ENCODE measurements at places on chromosomes 5 and 9.

DNA sequence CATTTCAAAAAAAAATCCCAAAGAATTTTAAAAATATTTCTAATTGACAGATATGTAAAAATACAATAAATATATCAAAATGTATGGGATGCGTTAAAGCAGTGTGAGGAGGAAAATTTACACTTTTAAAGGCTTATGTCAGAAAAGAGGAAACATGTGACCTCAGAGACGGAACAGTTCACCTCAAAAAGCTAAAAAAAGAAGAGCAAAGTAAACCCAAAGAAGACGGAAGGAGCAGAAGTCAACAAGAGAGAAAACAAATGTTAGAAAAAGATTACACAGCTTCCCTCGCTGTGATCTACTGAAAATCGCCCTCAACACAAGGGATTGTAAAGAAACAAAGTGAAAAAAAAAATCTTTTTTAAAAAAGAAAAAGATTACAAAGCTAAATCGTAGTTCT, 186.9 kb downstream of the AUH start:
- DNase-seq, result no peak

GRCh38 chr5:50501491-50502228, 60.6 kb upstream of the EMB start:
- no peak for DNase-seq

DNA sequence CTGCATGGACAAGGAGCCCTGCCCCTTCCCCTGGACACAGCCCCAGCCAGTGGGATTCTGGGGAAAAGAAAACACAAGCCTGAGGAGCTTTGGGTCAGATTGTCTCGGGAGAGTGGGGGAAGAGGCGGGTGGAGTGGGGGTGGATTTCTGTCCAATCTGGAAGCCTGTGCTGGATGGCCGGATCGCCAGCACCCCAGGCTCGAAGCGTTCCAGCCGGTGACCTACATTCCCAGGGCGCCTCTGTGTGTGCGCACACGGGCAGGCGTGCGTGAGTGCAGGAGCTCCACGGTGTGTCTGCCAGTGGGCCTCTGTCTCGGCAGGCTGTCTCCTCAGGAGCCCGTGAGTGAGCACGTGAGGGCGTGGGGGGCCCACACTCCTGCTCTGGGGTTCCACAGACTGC, 74.3 kb upstream of the DAB2IP start:
- no peak for DNase-seq

- no peak for DNase-seq
Measured at GRCh38 chr9:82252116-82252515, 263.5 kb downstream of the SPATA31D1 start.

- no peak for DNase-seq
Measured at GRCh38 chr9:112411626-112412027, 31.7 kb downstream of the HSDL2 start.

GRCh38 chr9:124828489-124829333, 24.5 kb upstream of the WDR38 start:
- no peak for DNase-seq

DNA sequence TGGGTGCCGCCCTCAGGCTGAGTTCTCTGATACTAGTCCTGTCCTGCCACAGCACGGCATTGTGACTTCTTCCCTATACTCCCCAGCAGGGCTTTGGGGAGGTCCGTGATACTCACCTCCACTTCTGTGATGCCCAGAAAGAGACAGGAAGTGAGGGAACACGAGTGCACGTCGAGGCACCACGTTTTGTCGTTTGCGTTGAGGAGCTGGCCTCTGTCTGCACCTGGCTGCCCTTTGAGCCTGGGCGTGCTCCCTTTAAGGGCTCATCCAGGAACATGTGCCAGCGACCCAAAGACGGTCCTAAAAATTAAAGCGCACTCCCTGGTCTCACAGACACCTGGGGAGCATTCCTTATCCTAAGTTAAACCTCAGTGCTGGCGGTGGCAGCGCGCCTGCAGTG, 8.7 kb upstream of the IRX4 start:
- DNase-seq, result no peak

GRCh38 chr9:92499701-92500100, 17.4 kb upstream of the ASPN start:
- DNase-seq, result no peak

- DNase-seq, result no peak
Measured at GRCh38 chr5:11110128-11110527, 349.1 kb upstream of the DAP start.

GRCh38 chr5:125928663-125929062, 494.5 kb upstream of the GRAMD2B start:
- DNase-seq, result no peak

- no peak for DNase-seq
Measured at GRCh38 chr5:142784401-142784955, 14.3 kb downstream of the ARHGAP26 start.

DNA sequence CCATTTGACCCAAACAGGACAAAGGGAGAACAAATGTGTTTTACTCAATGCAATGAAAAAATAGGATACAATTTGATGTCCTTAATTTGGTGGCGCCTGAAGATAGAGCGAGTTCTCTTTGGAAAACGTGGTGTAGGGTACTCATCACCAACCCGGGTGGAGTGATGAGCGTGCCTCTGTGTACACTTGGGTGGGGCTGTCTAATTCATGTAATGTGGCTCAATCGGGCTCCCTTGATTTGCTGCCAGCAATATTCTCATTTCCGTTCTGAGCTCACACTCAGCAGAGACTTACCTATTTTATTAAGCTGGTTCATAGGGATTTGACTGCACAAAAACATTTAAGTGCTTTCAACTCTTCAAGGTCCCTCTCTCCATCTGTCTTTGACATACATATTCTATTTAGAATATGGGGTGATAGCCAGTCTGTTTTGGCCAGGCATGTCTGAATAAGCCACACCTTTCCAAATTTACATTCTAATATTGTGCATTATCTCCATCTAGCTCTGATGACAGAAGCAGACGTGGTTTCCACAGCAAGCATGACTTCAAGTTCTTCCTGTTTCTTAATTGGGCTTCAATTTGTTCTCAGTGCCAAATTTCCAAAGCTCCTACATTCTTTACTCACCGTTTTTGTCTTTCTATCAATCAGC, 162.5 kb downstream of the IRX2 start:
- no peak for DNase-seq

DNA sequence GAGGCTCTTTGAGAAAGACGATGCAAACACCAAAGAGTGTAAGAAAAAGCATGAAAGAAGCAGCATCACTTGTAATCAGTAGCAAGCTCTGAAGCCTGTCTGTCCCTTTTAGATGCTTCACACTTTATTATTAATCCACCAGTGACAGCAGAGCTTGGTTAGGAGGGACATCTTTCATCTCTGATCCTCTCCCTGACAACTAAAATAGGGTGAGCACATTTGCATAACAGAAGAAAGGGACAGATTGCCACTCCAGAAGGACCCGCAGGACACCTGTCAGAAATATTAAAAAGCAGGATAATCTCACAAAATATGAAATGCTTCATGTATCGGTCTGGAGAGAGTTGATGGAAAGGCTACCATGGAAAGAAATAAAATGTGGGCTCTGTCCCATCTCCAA, 71.4 kb upstream of the MAP1B start:
- DNase-seq, result no peak

- DNase-seq, result no peak
Measured at GRCh38 chr5:9140711-9141110, 405.2 kb downstream of the SEMA5A start.

DNA sequence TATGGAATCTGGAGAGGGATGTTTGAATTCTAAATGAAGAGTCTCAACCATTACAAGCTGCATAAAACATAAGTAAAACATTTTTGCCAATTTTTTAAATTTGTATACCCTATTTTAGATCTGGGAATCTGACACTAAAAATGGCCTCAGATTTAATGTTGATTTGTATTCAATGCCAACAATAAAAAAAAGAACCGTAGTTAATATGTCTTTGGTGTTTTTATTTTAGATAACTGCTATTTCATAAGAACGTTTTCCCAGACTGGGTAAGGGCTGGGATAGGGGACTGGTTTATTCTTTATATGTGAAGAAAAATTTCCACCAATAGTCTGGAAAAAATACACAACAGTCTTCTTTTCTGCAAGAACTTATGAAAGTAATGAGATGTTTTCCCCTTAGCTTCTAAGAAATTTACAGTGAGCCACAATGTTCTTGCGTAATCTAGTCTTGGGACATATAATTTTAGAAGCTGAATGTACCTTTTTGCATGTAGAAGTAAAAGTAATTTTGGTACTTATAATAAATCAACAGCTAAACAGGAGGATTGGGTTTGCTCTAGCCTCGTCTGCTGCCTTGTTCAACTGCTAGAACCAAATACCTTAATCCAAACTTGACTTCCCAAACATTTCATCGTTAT, 244.6 kb upstream of the EFNA5 start:
- no peak for DNase-seq

DNA sequence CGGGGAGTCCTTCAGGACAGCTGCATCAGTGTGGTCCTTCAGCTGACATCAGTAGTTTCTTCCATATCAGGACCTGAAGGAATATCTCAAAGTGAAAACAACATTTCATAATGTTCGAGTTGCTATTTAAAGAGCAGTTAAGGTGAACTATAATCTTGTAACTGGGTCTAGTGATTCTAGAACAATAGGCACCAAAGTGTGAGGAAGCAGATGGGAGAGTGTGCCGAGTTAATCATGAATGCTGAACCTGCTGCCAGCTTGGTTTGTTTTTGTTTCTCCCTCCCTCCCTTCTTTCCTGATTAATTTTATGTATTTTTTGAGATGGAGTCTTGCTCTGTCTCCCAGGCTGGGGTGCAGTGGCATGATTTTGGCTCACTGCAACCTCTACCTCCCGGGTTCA, 3.6 kb upstream of the PTGR1 start:
- no peak for DNase-seq

DNA sequence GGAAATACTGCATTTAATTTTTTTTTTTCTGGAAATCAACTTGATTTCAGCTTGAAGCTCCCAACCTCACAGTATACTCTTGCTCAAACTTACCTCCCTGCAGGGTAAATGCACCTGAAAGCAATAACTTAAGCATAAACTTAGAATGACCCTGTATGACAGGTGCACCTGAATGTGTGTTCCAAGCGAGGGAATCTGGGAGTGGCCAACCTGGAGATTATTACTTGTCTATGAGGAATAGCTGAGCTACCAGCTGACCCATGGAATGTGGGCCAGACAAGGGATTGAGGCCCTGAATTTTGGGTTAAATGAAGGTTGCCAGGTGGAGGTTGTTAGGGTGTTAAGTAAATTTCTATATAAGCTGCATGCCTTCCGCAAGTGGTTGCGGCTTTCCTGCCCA, 140.6 kb downstream of the OSTF1 start:
- no peak for DNase-seq

GRCh38 chr5:139919308-139919707, 123.7 kb downstream of the PSD2 start:
- no peak for DNase-seq

- DNase-seq, result no peak
Measured at GRCh38 chr5:173733831-173734501, 117.5 kb upstream of the BOD1 start.

GRCh38 chr5:151093476-151093889, 12.6 kb upstream of the TNIP1 start:
- DNase-seq, result no peak

DNA sequence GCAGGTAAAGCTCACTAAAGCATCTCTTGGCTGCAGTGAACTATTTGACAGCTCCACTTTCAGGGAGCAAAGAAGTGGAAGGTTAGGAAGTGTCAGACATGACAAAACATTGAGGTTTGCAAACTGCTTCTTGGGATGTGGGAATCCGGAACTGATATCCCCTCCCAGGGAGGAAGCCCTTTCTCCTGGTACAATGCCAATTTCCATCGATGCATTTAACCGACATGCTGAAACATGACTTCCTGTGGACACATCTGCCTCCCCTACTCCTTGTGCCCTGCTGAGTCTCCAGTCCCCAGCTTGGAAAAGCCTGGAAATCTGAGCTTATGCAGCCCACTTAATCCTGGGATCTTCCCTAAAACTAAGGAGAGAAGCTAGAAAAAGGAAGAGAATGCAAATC, 323.1 kb upstream of the DAP start:
- no peak for DNase-seq

- no peak for DNase-seq
Measured at GRCh38 chr5:152288499-152288898, 116.6 kb downstream of the NMUR2 start.

- DNase-seq, result no peak
Measured at GRCh38 chr5:96945144-96945897, 9.4 kb downstream of the LNPEP start.

DNA sequence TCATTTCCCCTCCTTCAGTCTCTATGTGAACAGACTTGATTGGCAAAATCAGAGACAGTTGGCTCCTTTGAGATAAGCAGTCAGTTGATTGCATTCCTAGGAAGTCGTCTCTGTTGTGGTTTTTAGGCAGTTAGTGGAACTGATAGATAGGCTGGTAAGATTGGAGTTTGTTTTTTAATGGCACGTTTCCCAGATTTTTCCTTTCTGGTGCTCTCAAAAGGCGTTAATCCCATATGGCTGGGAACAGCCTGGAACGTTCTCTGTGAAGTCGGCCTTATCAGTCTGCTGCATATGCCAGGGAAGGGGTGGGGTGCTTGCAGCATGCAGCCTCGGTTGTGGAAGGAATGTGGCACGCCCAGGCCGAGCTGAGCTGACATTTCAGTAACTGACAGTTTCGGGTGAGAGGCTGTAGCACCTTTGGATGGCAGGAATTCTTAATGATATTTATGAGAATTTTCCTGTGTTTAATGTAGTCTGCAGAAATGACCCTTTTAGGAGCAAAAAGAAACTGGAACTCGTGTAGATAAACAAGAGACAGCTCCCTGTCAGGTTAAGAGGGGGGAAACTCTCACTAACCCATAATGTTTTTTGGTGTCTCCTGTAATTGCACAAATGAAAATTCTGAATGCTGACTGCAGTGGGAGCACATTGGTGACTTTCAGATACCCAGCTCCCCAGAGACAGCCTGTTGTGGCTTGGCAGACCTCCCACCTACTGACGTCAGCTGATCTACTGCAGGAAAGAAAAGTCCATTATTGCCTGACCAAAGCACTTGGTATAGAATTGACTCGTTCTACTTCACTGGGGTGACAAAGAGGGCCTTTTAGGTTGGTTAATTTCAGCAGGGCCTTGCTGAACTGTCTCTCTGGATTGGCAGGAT, 6.3 kb downstream of the SPTAN1 start:
- no peak for DNase-seq

DNA sequence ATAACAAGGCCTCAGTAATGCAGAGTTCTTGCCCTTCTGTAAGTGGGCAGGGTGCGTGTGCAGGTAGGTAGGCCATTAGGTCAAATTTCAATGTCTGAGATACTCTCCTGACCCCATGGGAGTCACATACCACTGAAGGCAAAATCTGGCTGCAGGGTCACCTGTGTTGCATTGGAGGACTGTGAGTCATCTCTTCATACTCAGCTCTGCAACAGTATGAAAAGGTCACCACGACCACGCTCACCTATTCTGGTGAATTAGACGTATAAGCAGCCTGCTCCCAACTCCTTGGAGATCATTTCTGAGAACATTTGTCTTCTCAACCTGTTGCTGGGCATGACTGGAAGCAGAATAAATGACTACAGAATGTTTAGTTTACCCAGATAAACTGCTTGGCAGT, 599.8 kb downstream of the PDE4D start:
- DNase-seq, result no peak

DNA sequence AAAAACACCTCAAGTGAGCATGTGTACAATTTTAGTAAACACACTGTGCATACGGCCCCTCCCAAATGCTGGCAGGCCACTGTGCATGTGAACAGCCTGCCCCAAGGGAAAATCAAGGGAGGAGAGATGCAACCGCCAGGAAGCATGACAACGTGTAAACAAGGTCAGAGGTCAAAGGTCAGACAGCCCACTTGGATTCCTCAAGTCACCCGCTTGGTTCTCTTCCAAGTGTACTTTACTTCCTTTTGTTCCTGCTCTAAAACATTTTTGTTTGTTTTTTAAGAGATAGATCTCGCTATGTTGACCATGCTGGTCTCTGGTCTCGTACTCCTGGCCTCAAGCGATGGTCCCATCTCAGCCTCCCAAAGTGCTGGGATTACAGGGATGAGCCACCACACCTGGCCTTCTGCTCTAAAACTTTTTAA, 126.7 kb upstream of the SHB start:
- DNase-seq, result no peak
